Muscle of arm (tissue), 14 donors: ENCODE measurements at places on chromosomes 2 and 18.

DNA sequence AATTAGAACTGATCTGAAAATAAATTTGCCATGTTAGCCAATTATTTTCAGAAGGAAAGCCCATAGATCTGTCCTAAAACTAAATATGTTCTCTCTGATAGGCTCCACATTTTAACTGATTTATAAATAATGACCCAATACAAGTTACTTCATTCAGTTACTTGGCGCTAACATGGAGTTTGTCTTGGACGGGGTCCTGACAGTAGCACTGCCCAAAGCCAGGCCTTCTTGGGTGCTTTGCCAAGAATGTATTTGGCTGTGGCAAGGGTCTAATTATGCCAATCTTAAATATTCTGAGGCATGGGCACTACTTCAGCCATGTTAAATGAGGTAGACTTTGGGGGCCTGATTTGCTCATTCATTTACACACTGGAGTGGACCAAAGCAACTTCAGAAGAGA lies 135.0 kb upstream of the PKDCC start:
- DNase-seq: no peak

DNA sequence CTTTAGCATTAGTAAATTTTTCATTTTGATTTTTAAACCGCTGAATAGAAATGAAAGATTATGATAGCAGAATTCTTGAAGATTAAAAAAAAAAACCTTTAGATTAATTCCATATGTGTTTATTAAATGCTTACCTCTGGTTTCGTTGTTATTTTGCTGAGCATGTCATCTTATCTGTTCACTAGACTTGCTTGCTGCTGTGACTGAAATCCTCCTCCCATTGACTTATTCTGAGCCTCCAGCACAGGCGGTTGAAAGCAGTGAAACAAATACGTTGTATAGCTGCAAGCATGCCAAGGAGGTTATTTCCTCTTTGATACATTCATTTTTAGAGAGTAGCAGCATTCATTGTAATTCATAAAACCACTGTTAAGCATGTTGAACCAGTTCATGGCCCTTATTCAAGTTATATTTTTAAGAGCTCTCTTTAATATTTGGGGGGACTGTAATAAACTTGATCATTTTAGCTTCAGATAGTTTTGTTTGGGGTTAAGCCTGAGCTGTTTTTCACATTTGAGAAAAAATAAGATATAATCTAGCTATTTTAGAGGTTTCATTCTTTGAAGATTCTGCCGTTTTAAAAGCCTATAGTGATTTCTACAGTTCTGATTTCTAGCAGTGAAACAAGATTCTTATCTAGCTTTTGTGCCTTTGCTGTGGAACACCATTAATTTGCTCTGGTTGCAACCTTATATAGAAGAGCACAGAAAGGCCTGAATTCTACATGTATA lies at the start of gene HTR2B:
HTR2B (minus strand) TSS at position 205 of the 731 bp plus-strand sequence. CDS start 1,278 bp downstream, outside the sequence.
- DNase-seq: peak; percentile 33

GRCh38 chr2:202019689-202020450 lies 13.8 kb upstream of the FZD7 start:
- no peak for DNase-seq

DNA sequence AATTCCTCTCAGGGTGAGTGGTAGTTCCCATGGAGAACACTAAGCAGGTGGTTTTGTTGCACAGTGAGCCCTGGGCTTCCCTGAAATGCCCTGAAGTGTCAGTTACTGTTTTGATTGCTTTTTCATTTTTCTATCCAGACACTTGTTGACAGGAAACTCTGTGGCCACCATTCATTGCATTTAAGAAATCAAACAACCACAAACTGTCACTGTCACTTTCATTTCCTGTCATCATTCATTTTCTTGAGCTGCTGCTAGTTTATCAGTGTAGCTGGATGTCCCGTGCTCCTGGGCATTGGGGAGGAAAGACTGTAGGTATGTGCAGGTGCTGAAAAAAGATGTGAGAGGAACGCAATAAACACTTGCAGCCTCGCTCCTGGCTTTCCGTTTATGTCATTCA lies 891.6 kb upstream of the ZEB2 start:
- no peak for DNase-seq

- no peak for DNase-seq
Measured at GRCh38 chr2:240728361-240728760, 36.7 kb downstream of the AQP12A start.
